ENCODE measurements at places on chromosomes 5 and 9.

DNA sequence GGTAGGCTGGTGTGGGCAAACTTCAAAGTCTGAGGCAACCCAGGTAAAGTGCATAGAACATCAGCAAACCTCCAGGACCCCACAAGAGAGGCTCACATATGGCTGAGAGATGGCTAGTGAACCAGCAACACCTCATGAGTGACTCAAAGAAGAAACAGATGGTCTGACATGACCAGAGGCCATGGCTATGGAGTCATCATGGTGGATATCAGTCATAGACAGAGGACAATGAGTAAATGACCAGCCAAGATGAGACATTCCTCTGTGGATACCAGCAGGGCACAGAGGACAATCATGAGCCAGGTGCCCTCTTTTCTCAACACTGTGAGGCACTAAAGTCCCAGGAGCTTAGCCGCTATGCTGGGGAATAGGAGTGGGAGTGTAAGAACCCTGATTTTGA lies 180.8 kb downstream of the RASEF start:
- DNase-seq, result no peak

DNA sequence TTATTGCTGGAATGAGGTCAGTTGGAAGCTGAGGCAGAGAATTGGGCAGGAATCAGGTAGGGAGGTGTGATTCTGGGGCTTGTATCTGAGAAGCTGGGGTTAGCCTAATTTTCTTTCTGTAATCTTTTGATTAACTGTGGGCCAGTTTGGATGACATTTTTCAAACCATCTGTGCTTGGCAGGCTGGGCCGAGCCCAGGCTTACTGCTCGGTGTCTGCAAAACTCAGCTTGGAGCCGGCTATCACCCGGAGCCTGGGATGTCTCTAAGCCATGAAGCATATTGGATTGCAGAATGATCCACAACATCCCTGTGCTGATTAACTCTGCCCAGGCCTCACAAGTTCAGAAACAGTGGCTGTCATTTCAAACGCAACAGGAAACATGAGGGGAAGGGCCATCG lies 26.5 kb downstream of the KCNMB1 start:
- no peak for DNase-seq

DNA sequence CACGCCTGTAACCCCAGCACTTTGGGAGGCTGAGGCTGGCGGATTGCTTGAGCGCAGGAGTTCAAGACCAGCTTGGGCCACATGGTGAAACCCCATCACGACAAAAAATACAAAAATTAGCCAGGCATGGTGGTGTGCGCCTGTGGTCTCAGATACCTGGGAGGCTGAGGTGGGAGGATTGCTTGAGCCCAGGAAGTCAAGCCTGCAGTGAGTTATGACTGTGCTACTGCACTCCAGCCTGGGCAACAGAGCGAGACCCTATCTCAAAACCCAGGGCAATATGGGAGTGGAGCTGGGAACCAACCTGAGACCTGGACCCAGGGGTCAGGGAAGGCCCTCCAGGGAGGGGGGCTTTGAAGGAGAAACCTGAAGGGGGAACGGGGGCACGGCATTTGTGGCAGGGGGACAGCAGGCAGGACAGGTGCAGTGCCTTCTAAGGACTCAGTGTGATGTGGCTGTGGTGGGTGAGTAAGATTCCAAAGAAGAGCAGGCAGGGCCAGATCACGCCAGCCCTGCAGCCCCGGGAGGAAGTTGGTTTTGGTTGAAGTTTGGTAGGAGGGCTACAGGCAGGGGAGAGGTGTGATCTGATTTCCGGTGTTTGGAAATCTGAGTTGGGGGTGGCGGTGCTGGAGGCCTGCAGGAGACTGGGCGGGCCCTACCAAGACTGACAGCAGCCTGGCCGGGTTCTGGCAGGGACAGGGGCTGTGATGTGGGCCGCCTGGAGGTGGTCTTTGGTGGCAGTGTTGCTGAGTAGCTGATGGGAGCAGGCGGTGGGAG lies 46.2 kb downstream of the NTNG2 start:
- no peak for DNase-seq

DNA sequence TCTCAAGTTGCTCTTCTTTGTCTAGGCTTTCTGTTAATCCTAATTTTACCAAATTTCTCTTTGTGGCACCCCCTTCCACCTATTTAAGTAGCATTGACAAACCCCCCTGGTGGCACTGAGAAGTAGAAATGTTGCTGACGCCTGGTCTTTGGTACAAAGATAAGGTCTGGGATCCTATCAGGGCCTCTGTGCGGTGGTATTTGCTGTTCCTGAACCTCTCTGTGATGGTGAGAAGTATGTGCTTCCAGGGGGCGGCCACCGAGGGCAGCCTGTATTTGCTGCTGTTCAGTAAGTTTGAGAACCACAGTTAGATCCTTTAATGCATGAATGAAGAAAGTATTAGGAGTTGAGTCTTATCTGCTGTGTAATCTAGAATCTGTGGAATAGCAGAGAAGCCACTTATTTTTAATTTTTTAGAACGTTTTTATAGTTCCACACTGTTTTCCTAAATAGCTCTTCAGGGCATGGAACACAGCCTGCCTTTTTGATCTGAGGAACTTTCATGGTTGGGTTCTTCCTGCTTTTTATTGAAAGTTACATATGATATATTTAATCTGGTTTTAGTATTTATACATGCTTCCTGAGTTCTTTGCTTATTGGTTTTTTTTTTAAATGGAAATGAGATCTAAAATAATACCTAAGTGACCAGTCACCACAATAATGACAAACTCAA lies 124.2 kb downstream of the TRIO start:
- DNase-seq, result no peak

DNA sequence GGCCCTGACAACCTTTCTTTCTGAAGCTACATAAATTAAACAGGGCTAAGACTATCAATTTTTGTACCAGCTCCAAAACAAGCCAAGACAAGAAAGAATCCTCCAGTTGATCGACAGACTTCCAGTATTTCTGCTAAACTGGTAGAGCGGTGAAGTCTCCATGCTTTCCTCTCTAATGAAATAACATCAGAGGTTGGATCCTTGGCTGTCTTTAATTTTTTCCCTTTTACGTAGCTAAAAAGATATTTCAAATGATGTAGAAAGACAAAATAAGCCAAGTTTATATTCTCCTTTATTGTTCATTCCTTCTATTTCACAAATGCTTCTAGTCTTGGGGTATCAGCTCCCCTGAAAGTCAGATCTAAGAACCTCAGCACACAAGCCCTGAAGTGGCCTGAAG lies 434.9 kb downstream of the NFIB start:
- no peak for DNase-seq

DNA sequence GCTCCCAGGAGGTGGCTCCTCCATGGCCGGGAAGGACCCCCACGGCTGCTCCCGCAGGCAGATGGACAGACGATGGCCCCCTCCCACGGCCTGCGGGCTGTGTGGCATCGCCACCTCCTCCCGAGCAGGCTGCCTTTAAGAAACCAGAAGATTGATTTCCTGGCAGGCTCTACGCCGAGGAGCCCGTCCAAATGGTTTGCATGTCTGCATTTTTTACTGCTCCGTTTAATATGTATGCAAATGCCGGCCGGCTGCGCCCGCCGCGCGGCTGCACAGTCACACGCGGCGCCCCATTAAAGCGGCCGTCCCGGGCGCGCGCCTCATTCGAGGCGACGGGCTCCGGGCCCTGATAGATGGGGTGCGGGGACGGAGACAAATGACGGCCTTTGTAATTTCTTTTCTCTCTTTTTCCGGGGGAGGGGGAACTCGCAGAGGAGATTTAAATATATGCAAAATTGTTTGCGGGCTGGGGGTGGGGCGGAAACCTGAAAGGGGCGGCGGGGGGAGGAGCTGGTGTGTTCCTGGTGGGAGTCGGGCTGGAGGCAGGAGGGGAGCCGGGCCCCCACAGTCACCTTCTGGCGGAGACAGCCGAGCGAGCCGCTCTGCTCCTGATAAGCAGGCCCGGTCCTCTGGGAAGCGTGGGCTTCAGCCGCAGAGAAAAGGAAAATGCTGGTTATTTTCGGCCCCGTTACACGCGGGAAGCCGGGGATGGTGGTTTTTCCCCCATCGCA lies 158.7 kb upstream of the IER5L start:
- DNase-seq, result peak; percentile 70

All from GM03348 (cell line).